ENCODE measurements at places on chromosomes 5 and 9.

DNA sequence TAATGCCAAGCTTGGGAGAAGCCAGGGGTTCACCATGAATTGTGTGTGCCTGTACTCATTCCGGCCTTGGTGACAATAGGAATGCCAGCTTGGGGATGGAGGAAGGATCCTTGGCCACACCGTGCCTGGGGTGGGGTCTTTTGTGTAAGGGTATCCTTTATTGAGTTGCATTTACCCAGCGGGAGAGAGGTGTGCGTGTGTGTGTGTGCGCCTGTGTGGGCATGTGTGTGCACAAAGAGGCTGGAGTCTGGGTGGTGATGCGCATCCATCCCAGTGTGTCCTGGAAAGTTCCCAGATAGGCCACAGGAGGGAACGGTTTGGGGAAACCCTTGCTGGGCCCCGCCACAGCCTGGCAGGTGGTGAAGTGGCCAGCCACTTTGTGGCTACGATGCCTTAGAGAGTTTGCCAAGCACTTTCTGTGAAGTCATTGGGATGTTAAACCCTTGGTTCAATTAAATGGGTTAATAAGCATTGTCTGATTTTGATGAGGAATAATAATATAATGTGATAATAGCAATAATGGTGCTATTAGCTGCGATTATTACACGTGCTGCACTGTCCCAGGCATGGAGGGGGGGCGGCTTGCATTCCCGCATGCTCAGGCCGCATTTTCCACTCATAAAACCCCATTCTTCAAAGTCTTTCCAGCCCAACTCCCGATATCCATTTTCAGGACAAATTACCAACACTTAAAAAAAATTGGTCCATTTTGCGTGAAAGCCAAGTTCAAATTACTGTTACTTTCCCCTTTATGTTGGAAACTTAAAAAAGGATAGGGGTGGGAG lies 13.7 kb downstream of the PITX1 start:
- no peak for DNase-seq

DNA sequence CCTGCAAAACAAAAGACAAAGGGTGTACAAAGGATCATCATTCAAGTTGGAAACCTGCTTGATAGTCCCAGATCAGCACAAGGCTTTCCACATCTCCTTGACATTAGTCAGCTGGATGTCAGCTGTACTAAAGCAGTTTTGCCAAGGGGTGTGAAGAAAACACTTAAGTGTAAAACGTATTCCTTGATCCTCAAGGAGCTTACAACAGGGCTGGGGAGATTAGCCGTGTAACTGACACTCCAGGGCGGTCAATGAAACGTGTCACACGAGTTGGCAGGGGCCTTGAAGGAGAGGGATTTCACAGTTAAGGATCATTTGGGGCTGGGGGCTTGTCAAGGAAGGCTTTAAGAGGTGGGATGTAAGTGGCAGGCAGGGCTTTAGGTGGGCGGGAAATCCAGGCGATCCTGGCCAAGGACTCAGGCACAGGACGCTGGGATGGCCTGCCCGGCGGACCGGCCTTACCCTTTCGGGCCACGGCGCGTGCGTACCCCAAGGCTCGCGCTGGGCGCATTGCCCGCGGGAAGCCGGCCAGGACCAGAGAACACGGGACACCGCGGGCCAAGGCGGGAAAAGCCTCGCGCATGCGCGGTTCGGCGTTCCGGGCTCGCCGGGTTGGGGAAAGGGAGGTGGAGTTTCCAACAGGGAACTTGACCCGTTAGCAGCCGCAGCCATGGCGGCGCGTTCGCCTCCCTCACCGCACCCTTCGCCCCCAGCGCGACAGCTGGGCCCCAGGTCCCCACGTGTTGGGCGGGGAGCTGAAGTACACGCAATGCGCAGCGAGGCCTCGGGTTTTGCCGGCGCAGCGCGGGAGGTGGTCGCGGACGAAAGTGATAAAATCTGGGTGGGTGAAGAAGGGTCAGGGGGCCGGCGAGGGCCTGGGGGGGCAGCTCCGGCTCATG lies at the start of gene CNTLN:
Gene CNTLN (plus strand): TSS at position 645 of the 899 bp plus-strand sequence. CDS start 26 bp downstream, at position 671.
- peak; percentile 91 for DNase-seq

- no peak for DNase-seq
Observed at GRCh38 chr5:131635684-131636572, 899 bp upstream of the RAPGEF6 start.

- peak; percentile 79 for DNase-seq
Observed at GRCh38 chr5:173618927-173619519, 2.6 kb upstream of the BOD1 start.

GRCh38 chr9:87233431-87233830 lies 264.2 kb upstream of the DAPK1 start:
- no peak for DNase-seq

- no peak for DNase-seq
Observed at GRCh38 chr9:132061526-132061925, 18.1 kb downstream of the MED27 start.

DNA sequence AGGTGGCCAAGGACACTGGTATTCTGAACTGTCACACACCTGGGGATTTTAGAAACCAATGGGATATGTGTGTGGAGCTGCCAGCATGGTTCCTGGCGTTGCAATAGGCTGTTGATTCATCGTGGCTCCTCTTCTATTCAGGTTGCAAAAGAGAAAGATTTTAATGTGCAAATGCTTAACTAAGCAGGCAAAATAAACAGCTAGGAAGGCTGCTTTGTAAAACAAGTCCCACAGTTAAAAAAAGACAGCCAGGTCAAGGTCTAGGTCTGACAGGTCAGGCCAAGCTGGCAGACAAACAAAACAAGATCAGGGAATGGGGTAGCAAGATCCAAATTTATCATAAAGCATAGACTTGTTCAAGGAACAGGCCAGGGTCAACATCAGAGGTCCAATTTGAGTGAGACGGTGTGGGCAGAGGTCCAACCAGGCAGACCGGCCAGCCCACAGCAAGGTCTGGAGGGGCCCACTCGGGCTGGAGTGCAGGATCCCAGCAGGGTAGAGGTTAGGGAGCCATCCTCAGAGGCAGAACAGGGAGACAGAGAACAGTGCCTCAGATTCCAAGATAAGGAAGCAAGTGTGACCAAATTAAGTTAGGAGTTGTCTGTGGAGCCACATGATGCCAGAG lies 45.6 kb downstream of the SUB1 start:
- no peak for DNase-seq

DNA sequence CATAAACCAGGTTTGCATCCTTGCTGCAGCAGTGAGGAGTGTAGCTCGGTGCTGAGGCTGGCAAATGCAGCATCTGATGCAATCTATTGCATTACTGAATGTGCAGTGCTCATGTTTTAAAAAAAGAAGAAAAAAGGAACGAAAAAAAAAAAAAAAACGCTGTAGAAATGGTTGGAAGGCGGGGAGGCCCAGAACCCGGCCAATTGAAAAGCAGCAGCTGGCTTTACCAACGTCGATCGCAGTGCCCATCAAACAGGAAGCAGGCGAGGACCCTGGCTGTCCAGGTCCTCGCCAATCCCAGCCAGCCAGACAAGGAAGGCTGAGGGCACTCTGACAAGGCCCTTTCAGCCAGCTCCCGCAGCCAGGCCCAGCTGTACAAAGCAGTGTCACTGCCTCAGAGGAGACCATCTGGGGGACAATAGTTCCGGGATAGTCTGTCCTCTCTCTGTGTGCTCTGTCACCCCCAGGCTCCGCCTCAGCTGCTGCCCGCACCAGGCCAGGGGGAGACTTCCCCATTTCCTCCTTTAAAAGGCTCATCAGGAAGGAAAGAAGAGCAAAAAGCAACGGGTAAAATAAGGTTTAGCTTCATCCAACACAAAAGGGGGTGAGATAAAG lies 21.8 kb upstream of the CPEB4 start:
- no peak for DNase-seq

DNA sequence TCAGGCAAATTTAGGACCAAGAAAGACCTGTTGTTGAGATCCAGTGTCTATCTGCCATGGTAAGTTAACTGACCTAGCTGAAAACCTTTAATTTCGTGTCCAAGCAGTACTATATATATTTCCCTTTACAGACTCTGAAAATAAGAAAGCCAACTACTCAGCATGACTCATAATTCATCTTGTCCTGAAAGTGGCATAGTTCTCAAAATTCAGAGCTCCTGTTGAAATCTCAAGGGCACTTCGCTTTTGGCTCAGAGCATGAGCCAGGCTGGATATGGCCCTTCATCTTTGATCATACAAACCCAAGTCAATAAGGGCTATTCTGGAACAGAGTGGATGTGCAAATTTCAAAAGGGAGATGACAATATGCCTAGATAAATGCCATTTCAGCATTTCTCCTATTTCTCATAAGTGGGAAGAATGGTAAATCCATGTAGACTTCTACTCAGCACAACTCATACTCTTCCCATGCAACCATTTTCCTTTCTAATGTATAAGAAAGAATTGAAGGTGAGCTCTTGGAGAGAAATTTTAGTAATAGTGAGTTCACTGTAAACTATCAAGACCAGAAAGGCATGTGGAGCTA lies 567.9 kb upstream of the DAB2 start:
- no peak for DNase-seq

DNA sequence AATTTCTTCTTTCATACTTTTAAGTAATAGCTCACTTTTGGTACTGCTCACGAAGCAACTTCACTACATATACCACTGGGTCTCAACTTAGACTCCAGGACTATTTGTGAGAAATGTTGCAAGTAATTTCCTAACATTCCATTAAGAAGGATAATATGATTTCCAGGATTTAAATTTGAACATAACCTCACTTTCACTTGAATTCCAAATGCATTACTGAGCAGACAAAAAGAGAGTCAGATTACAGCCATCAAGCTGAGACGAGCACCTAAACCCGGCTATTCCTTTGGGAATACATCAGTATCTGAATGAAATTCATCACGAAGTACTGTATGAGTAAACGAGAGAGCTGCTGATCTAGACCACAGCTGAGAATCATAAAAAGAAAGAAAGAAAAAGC lies 47.3 kb downstream of the LIFR start:
- no peak for DNase-seq

GRCh38 chr9:2663461-2664173 lies 42.0 kb downstream of the VLDLR start:
- peak; percentile 72 for DNase-seq

All from cerebellum (tissue), 4 donors.